ENCODE measurements at places on chromosomes 7 and 10.

DNA sequence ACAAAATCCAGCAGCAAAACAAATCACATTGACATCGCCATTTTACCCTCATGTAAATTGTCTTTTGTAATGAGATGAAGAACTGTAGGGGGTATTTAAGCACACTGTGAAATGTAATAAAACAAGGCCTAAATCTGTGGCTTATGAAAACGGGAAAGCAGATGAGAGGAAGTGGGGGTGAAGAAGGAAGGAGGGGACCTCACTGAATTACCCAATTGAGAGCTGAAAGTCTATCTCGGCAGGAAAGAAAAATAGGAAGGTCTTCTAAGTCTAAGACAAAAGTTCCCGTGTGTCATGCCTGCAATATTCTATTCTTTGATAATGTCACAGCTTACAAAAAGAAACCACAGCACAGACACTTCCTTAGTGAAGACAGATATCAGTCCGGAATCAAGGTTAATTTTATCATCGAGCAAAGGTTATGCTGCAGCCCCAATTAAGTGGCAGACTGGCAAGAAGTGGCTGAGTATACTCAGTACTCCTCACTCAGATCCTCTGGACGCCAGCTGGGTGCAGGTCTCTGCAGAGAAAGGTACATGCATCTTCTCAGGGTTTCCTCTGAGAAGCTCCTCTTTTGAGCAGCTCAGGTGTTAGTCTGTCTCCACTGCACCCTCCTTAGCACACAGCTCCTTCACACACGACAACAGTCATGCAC, 239.7 kb downstream of the FANK1 start:
- no peak for DNase-seq

- DNase-seq = no peak
These were observed 220.5 kb upstream of the ETV1 start for GRCh38 chr7:14209896-14210484.

DNA sequence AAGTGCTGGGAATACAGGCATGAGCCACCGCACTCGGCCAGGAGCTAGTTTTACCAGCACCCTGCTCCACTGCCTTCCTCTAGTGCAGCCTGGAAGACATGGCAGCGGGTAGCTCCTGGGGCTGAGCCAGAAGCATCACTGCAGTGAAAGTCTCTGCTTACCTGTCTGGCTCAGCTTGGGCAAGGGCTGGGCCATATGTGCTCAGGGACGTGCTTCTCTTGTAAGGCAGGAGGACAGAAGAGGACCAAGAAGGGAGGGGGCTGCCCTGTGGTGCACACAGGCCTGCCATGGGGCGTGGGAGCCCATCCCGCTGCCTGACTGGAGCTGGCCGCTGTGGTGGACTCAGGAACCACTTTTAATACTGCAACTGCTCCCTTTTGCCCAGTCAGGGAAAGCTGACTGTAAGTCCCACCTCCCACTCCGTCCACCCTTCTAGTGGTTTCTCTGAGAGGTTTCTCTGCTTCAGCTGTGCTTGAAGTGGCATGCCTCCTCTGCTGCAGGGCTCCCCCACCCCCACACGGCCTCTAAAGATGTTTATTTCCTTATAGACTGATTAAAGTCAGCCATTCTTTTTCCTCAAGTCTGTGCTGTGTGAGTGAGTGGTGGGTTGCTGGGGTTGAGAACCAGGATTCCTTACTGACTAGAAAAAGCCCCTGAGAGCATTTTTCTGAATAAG, 25.3 kb upstream of the C10orf95 start:
- DNase-seq = no peak

GRCh38 chr10:72334825-72335393, 19.8 kb downstream of the DNAJB12 start:
- DNase-seq = no peak

GRCh38 chr10:131094527-131095312, 216.8 kb downstream of the TCERG1L start:
- DNase-seq = no peak

- DNase-seq = no peak
These were observed 3.5 kb downstream of the CCDC201 start for GRCh38 chr7:45869426-45869825.

- no peak for DNase-seq
These were observed 110.8 kb downstream of the ARHGAP22 start for GRCh38 chr10:48494073-48494472.

DNA sequence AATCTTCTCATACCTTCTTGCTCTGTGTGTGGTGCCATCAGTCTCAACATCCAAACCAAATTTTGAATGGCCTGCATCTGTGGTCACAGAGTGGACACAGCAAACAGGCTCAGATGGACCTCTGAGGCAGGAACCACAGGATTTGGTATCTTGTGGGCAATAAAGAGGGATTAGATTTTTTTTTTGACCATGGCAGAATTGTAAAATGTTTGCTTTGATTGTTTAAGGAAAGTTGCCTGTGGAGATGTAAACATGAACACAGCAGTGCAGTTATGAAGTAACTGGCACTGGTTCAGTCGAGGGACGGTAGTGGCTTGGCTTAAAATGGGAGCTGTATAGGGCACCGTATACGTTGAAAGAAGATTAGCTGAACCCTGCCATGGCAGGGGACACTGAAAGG, 464.7 kb downstream of the SH2D4B start:
- DNase-seq = no peak

- DNase-seq = no peak
These were observed 1673.4 kb downstream of the REEP3 start for GRCh38 chr10:65194555-65194954.

- DNase-seq = no peak
These were observed 34.2 kb downstream of the DNAJC12 start for GRCh38 chr10:67803588-67804394.

DNA sequence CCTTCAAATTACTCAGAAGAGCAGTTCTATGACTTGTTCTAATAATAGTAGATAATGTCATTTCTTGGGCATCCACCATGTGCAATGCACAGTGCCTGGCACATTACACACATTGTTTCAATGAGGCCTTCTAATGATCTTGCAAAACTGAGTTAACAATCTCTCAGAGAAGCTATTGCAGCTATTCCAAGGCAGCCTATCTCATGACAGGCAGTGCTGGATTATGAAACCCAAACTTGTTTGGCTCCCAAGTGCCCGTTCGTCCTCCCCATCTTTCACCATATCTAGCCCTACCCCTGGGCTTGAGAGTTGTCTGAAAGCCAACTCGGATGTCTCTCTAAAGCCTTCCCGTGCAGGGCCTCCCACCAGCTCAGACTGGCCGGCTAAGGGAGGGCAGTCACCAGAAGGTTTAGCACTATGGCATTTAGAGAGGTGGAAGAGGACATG, 405.1 kb downstream of the PLXNA4 start:
- DNase-seq = no peak

GRCh38 chr10:78628976-78629375, 439.8 kb upstream of the ZMIZ1 start:
- DNase-seq = no peak

- DNase-seq = no peak
These were observed 36.0 kb upstream of the RSU1 start for GRCh38 chr10:16853201-16853600.

DNA sequence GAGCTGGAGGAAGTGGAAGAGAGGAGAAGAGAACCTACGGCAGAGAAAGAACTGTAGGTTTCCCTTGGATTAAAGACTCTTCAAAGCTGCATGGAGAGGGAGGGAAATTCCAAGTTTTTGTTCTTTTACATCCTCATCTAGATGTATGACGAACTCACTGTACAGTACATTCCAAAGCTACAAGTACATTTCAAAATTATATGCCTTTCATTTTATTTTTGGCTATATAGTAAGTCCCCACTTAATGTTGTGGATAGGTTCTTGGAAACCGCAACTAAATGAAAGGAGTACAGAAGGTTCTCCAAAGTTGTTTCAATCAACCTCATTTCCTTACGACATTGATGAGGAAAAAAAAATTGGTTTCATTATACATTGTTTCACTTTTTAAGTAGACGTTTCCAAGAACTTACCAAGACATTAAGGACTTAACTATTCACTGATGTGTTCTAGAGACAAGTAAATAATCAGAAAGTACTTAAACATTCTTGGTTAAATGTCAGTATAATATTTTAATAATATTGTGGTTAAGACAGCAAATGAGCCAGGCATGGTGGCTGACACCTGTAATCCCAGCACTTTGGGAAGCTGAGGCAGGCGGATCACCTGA, 16.1 kb upstream of the JMJD1C start:
- DNase-seq = no peak

- DNase-seq = no peak
These were observed 74.1 kb upstream of the KCNMA1 start for GRCh38 chr10:77711683-77712049.

DNA sequence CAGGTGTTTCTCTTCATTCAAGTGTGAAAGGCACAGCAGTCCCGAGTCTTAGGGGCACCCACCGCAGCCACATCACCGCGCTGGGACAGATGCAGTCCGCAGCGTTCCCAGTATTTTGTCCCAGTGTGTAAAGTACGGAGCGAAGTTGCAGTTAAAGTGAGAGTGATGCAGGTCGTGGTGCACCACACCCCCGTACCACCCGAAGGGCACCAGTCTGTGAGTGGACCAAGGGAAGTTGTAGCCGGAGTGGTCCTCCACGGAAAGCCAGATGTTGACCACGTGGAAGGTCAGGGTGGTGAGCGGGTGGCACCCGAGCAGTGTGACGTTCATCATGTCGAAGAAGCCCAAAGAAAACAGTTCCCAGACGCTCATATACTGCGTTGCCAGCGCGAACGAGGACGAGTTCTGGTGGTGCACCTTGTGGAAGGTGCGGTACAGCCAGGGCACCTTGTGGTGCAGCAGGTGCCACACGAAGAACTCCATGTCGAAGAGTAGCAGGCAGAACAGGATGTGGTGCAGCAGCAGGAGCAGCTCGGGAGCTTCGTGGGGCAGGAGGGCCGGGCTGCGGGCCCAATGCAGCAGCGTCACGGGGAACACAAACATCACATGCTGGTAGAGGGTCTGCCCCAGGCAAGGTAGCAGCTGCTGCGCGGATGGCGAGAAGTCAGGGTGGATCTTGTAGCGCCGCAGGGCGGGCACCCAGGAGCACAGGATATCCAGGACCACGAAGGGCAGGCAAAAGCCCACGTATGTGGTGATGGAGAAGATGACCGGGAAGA, 526 bp downstream of the CH25H start:
- peak; percentile 6 for DNase-seq

DNA sequence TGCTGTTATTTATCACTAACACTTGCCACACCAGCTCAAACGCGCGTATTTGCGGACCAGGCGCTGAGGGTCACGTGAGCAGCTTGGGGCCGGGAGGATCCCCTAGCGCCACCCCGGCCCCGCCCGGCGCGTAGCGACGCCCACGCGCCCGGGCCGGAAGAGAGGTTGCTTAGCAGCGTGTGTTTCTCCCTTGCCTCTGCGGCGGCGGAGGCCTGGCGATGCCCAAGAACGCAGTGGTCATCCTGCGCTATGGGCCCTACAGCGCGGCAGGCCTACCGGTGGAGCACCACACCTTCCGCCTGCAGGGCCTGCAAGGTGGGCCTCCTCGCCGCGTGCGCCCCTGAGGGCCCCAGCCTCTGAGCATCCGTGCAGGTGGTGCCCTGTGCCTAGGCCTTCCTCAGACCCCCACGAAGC, at the start of gene C10orf53:
TSS of gene C10orf53 (plus strand) at position 172 of the 414 bp plus-strand sequence. CDS start at position 219, 47 bp downstream.
- DNase-seq = no peak

- DNase-seq = peak; percentile 19
These were observed 545.7 kb downstream of the GATA3 start for GRCh38 chr10:8600192-8600591.

- DNase-seq = peak; percentile 10
These were observed 362.4 kb upstream of the ZNF32 start for GRCh38 chr10:44010873-44011602.

- DNase-seq = no peak
These were observed 236.5 kb downstream of the ARL4A start for GRCh38 chr7:12923971-12924370.

- no peak for DNase-seq
These were observed 83.9 kb downstream of the CHN2 start for GRCh38 chr7:29278337-29279069.

GRCh38 chr10:59702347-59702746, 7.3 kb downstream of the SLC16A9 start:
- DNase-seq = no peak

- no peak for DNase-seq
These were observed 51.8 kb upstream of the FAM133B start for GRCh38 chr7:92641921-92642511.

- DNase-seq = no peak
These were observed 92.9 kb downstream of the CPED1 start for GRCh38 chr7:121081327-121081936.

Measured in HTR-8/SVneo (cell line).